T-cell (primary cell): ENCODE measurements at places on chromosomes 7 and 10.

- peaks cover 16% of the 10 kb centered on the region for H3K27me3 ChIP-seq
- no peak for DNase-seq
- H3K4me3 ChIP-seq: no peak overlapping the region
- H3K36me3 ChIP-seq: no peaks in the 10 kb centered on the region
Observed at GRCh38 chr7:157547102-157547501, 210.3 kb downstream of the DNAJB6 start.

- H3K4me1 ChIP-seq: peaks cover 34% of the 10 kb centered on the region
- no peaks in the 10 kb centered on the region for H3K36me3 ChIP-seq
- H3K4me3 ChIP-seq: peak overlapping the region; percentile 93
- H3K27me3 ChIP-seq: peaks cover 33% of the 10 kb centered on the region
Observed at GRCh38 chr10:97499561-97500296, 1.0 kb downstream of the UBTD1 start.

DNA sequence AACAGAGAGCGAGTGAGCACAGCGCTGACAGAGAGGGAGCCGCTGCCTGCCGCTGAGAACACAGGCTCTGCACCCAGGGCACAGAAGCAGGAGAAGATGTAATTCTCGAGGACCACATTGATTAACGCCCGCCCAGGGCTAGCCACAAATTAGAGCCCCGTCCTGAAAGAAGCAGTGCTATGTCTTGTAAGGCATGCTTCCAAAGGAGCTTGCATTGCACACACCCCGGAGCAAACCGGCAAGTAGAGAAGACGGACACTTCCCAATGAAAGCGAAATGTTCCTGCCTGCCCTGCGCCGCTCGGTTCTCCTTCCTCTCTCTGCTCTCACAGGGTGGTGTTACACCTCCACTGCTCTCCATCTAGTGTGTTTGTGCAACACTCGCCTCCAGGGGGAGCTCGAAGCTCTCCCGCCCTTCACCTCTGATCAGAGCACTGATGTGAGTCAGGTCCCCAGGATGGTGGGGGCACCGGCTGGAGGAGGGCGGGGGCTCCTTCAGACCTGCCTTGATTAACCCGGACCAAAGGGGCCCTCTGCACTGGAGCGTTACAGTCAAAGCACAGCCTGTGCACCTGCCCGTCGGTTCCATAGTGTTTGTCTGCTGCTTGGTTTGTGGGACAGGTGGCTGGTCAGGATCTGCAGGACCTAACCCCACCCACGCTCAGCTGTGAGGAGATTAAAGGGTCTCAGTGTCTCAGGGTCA, 316.5 kb downstream of the ADARB2 start:
- no peaks in the 10 kb centered on the region for H3K36me3 ChIP-seq
- H3K4me1 ChIP-seq: no peaks in the 10 kb centered on the region
- peaks cover 40% of the 10 kb centered on the region for H3K27me3 ChIP-seq

- no peak for DNase-seq
- H3K27me3 ChIP-seq: no peaks in the 10 kb centered on the region
- no peaks in the 10 kb centered on the region for H3K36me3 ChIP-seq
- H3K27ac ChIP-seq: no peak overlapping the region
Observed at GRCh38 chr7:136251826-136252225, 274.7 kb upstream of the MTPN start.

DNA sequence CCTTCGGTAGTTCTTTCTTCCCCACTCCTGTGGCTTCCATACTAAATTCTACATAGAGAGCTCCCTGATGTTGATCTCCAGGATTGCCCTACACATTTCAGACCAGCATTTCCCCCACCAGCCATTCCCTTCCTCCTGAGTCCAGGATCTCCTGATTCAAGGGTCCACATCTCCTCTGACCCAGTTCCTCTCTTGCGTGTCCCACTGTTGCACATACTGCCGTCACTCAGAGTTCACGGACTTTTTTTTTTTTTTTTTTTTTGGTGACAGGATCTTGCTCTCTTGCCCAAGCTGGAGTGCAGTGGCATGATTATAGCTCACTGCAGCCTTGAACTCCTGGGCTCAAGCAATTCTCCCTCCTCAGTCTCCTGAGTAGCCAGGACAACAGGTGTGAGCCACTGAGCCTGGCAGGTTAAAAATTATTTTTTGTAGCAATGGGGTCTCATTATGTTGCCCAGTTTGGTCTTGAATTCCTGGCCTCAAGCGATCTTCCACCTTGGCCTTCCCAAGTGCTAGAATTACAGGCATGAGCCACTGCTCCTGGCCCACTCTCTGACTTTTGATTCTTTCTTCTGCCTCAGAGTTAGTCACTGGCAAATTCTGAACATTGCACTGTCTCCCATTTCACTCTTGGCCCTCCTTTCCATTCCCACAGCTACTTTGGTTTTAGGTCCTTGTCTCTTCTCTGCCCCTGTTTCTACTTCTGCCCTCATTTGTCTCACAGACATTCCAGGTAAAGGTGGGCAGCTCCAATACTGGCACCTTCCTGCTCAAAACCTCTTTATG, 29.6 kb upstream of the ZRANB1 start:
- peaks cover 5% of the 10 kb centered on the region for H3K27me3 ChIP-seq
- peaks cover 5% of the 10 kb centered on the region for H3K4me1 ChIP-seq
- no peak overlapping the region for H3K4me3 ChIP-seq

- H3K36me3 ChIP-seq: no peaks in the 10 kb centered on the region
- H3K4me3 ChIP-seq: no peak overlapping the region
- H3K27ac ChIP-seq: no peak overlapping the region
- H3K27me3 ChIP-seq: no peaks in the 10 kb centered on the region
- H3K4me1 ChIP-seq: peaks cover 3% of the 10 kb centered on the region
Observed at GRCh38 chr10:79020015-79020491, 48.7 kb upstream of the ZMIZ1 start.

GRCh38 chr7:16975712-16976111, 93.9 kb upstream of the AGR3 start:
- H3K4me1 ChIP-seq: no peaks in the 10 kb centered on the region
- DNase-seq: no peak
- H3K27ac ChIP-seq: no peak overlapping the region
- no peaks in the 10 kb centered on the region for H3K27me3 ChIP-seq

DNA sequence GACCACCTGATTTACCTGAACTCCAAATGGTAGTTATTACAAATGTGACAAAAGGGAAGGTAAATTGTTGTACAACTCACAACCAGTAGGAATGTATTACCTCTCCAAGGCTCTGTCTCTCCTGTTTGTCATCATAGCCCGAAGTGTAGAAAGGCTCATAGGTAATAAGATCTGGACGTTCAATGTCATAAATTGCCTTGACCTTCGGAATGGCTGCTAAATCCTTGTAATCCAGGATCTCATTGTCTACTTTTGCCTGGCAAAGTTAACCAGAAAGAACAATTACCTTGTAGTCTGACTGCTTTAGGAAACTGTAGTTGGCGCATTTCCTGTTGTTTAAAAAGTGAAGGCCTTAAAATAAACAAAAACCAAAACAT, 68.6 kb upstream of the AFAP1L2 start:
- DNase-seq: no peak
- H3K4me1 ChIP-seq: peaks cover 16% of the 10 kb centered on the region
- no peak overlapping the region for H3K4me3 ChIP-seq
- H3K36me3 ChIP-seq: no peaks in the 10 kb centered on the region
- H3K27ac ChIP-seq: no peak overlapping the region

- peaks cover 6% of the 10 kb centered on the region for H3K4me1 ChIP-seq
- DNase-seq: no peak
- H3K27ac ChIP-seq: no peak overlapping the region
Observed at GRCh38 chr7:135514856-135515255, 5.0 kb upstream of the CNOT4 start.

DNA sequence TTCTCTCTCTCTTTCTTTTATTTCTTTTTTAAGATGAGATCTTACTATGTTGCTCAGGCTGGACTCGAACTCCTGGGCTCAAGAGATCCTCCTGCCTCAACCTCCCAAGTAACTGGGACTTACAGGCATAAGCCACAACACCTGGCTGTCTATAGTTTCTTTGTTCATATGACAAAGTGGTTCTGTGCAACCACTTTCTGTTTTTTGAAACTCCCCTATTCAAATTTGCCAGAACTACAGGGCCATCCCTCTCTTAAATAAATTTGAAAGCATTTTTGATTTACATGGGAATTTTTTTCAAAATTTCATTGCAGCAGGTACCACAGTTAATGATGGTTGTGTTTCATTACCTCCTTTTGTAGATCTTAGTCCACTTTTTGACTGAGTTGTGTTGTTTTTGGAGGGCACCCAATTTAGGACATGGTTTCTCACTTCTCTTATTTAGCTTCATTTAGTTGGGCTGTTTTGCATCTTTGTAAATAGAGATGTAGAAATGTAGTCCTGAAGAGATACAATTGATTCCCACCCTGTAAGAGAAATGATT, 119.2 kb downstream of the LRRC4 start:
- H3K36me3 ChIP-seq: peaks cover 5% of the 10 kb centered on the region
- H3K4me1 ChIP-seq: no peaks in the 10 kb centered on the region
- no peak overlapping the region for H3K4me3 ChIP-seq
- H3K27me3 ChIP-seq: no peaks in the 10 kb centered on the region

- H3K27me3 ChIP-seq: no peaks in the 10 kb centered on the region
- peaks cover 3% of the 10 kb centered on the region for H3K36me3 ChIP-seq
- H3K27ac ChIP-seq: no peak overlapping the region
- no peaks in the 10 kb centered on the region for H3K4me1 ChIP-seq
- no peak overlapping the region for H3K4me3 ChIP-seq
- DNase-seq: no peak
Observed at GRCh38 chr7:151616443-151617213, 96.9 kb upstream of the RHEB start.

DNA sequence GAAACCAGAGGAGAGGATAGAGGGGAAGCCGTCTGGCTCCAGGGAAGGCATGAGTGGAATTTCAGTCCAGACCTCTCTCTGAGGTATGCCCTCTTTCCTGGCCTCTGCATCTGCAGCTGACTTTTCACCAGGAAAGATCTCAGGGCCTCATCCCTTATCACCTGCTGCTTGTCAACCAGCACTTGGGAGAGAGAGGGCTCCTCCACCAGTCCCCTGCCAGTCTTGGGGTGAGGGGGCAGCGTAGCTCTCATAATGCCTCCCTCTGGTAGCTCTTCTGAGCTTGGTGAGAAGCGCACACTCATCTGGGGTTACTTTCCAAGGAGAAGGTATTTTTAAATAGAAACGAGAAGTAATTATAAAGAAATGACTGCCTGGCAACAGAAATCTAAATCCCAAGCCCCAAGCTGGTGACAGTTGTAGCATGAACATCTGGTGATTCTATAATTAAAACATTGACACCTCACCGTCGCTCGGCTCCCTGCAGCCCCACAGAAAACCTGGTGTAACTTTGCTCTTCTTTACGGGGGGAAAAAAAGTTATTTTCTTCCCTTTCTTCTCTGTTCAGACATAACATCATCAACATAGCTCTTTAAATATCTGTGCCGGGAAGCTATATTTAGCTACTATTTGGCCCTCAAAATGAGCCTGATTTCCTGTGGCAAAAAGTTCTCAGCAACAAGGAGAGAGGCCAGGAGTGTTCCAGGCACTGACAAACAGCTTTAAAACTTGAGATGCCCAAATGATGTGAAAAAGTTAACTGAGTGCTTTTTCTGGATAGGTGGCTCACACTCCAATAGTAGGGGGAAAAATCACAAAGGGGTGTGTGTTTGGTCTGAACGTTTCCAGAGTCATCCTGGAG, 26.9 kb downstream of the HIP1 start:
- H3K4me1 ChIP-seq: no peaks in the 10 kb centered on the region
- no peaks in the 10 kb centered on the region for H3K27me3 ChIP-seq
- H3K27ac ChIP-seq: no peak overlapping the region
- DNase-seq: no peak
- H3K4me3 ChIP-seq: no peak overlapping the region

DNA sequence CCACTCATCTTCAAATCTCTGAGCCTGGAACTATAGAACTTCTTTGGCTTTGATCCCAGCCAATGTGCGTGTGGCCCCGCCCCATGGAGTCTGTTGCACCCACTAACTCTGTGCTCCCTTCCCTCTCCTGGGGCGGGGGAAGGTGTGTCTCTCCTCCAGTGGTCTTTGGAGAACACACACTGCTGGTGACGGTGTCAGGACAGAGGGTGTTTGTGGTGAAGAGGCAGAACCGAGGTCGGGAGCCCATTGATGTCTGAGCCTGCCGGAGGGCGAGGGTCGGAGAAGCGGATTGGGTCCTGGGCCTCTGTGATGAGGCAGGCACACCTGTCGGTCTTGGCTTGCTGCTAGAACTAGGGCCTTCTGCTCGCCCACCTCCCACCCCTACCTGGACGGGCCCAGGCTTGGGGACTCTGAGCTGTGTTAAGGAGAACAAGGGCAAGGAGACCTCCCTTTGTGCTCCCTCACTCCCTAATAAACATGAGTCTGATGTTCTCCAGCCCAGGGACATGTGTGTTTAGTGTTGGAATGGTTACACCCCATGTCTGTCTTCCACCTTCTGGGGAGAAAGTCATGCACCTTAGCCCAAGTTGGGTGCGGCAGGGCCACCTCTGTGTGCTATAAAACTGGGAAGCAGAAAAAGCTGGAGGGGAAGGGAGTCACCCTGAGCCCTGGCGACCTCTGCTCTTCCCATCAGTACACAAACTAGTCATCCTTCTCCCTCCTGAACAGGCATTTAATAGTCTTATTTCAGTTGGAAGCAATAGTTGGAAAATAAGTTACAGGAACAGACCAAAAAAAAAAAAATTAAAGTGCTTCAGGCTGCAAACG, 4.6 kb downstream of the TRAPPC14 start:
- peaks cover 20% of the 10 kb centered on the region for H3K4me1 ChIP-seq
- H3K4me3 ChIP-seq: no peak overlapping the region
- no peaks in the 10 kb centered on the region for H3K27me3 ChIP-seq
- DNase-seq: no peak
- H3K36me3 ChIP-seq: peaks cover 53% of the 10 kb centered on the region

- peaks cover 29% of the 10 kb centered on the region for H3K4me1 ChIP-seq
- H3K27me3 ChIP-seq: no peaks in the 10 kb centered on the region
- H3K36me3 ChIP-seq: no peaks in the 10 kb centered on the region
- H3K4me3 ChIP-seq: no peak overlapping the region
Observed at GRCh38 chr7:77330169-77330882, 85.8 kb downstream of the GSAP start.

- H3K36me3 ChIP-seq: no peaks in the 10 kb centered on the region
- DNase-seq: no peak
- H3K4me3 ChIP-seq: no peak overlapping the region
- peaks cover 2% of the 10 kb centered on the region for H3K4me1 ChIP-seq
Observed at GRCh38 chr7:6556196-6556595, 4.9 kb upstream of the GRID2IP start.

DNA sequence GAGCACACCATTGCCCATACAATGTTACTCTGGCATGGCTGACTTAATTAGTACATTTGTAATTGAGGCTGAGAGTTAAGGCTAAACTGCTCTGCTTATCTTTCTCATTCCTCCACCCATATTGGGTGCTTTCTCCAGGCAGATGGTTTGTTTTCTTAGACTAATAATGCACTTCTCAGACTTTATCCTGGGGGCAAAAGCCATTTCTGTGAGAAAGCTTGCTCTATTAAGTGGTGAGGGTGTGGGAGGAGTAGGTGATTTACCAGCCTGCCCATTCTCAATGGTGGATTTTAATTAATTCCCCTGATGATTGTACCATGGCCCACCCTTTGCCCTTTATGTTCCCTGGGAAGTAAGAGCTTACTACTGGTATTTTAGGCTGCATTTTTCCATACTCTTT, 174.8 kb downstream of the FOXP2 start:
- no peak overlapping the region for H3K27ac ChIP-seq
- H3K36me3 ChIP-seq: no peaks in the 10 kb centered on the region
- no peaks in the 10 kb centered on the region for H3K4me1 ChIP-seq
- no peak overlapping the region for H3K4me3 ChIP-seq
- no peak for DNase-seq
- H3K27me3 ChIP-seq: no peaks in the 10 kb centered on the region
